NCI-H1694 treated with DMSO at 0.1 percent for 48 hours (cell line): ENCODE measurements at places on chromosomes 2 and 18.

GRCh38 chr2:174233771-174234275 lies 14.5 kb downstream of the OLA1 start:
- DNase-seq = no peak

GRCh38 chr18:5626130-5626880 lies 82.5 kb upstream of the EPB41L3 start:
- DNase-seq = no peak

DNA sequence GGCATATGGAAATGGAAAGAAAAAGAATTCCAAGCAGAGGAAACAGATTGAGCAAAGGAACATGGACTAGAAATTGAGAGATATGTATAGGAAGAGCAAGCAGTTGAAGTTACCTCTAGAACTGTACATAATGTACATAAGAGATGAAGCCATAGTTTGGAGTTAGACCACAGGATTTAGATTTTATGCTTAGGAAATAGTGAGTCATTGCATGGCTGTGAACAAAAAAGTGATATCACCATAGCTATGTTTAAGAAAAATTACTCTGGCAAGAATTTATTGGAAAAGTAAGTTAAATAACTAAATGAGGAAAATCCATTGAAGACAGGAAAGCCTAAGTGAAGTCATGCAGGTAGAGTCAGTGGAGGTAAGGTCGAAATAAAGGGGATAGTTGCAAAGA lies 99.4 kb upstream of the GALNT5 start:
- DNase-seq = no peak

GRCh38 chr2:46009315-46009714 lies 287.9 kb upstream of the EPAS1 start:
- DNase-seq = no peak

DNA sequence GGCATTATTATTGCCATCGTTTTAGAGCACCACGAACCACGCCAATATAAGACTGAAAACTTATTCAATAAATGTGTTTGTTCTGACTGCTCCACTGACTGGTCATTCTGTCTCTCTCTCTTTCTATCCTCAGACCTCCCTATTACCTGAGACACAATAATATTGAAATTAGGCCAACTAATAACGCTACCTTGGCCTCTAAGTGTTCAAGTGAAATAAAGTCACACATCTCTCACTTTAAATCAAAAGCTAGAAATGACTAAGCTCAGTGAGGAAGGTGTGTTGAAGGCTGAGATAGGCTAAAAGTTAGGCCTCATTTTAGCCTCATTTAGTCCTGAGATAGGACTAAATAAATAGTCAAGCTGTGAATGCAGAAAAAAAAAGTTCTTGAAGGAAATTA lies 38.8 kb downstream of the G6PC2 start:
- DNase-seq = no peak

DNA sequence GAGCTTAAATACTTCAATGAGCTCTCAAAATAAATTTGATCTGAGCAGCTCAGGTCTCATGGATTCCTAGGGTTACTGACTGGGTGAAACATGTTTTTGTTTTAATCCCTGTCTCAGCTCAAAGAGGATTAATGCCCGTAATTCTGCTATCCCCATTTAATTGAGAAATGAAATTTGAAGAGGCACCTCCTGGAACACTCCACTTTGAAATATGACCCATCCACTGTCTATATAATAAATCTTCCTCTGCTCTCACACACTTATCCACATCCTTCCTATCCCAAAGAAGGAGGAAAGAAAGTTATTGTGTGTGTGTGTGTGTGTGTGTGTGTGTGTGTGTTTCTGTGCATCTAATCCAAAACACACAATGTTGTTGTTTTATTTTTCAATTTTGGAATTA lies 2082.4 kb upstream of the PIK3C3 start:
- DNase-seq = no peak

DNA sequence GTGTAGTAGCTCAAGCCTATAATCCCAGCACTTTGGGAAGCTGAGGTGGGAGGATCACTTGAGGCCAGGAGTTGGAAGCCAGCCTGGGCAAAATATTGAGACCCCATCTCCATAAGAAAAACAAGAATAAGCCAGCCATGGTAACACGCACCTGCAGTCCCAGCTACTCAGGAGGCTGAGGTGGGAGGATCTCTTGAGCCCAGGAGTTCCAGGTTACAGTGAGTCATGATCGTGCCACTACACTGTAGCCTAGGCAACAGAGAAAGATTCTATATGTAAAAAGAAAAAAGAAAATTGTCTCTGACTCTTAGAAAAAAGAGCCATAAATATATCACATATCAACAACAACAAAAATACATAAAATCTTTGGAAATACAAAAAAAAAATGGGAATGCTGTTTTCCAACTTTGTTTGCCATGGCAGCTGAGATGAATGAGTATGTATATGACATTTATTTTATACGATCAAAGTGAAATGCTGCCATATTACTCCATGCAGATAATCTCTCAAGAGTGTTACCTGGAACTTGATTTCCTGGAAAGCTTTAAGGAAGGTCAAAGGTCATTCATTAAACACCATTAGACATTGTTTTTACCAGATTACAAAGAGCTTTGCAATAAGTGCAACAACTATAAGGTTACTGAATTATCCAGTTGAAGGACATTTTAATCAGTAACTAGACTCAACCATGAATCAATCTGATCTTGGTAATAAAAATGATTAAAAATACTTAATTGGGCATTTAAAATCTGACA lies 19.7 kb upstream of the DAPL1 start:
- no peak for DNase-seq

DNA sequence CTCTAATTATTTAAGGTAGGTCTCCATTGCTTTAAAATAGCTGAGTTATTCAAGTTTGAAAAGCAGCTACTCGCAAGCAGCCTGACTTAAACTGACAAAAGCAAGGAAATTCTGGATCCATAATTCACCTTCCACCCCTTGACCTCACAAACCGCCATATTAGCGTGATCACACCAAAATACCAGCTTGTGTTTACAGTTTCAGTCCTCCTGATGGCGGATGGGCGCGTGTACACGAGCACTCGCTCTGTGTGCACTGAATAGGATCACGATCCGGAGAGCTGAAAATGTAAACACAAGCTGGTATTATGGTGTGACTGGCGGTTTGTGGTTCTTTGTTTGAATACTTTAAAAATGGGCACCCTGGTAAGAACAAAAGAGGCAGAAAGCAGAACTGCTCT lies 42.4 kb upstream of the PSMD14 start:
- DNase-seq = peak; percentile 11

- DNase-seq = no peak
Measured at GRCh38 chr2:67323209-67323991, 73.7 kb upstream of the ETAA1 start.

- DNase-seq = no peak
Measured at GRCh38 chr18:45325778-45326177, 289.5 kb upstream of the SLC14A2 start.

DNA sequence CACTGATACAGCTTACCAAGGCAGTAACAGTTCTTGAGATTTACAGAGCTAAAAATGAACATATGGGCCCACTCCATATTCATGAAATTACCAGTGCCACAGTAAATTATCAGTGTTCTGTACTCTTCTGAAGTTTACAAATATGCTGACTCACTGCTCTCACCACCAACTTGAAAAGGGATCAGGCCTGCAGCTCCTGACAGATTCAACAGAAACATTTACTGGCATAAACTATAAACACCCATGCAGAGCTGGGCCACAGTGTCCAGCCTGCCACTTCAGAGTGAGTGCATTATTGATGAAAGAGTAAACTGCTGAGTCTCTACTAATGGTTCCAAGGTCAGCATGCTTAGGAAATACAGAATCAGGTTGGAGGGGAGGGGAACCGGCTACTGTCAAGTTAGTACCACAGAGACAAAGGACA lies 83.1 kb downstream of the FARSB start:
- no peak for DNase-seq

DNA sequence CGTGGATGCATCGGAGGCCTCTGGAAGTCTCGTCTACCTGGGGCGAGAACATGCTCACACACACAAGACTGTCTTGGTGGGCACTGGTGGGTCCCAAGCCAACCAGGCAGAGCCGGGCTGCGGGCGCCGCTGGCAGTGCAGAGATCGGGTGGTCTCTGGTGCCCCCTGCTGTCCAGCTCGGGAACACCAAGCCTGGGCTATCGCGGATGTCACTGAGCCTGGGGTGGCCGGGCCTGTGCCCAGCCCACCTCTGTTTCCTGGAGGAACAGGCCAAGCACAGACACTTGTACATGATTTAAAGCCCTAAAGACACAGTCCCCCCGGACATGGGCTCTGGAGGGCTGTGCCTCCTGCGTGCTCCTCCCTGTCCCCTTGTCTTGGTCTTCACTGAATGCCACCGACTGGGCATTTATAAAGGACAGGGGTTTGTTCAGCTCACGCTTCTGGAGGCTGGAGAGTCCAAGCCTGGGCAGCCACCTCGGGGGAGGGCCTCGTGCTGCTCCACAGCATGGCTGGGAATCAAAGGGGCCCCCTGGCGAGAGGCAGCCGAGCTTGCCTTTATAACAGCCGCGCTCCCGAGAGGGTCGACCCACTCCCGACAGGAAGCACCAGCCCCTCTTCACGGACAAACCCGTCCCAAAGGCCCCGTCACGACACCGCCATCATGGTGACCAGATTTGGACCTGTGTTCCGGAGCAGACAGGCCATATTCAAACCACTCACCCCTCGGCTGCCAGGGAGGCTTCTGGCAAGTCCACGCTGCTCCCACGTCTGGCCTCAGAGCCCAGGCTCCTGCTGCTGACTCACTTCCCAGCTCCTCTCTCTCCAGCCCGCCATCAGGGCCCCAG lies 3.6 kb upstream of the OTOS start:
- peak; percentile 50 for DNase-seq

DNA sequence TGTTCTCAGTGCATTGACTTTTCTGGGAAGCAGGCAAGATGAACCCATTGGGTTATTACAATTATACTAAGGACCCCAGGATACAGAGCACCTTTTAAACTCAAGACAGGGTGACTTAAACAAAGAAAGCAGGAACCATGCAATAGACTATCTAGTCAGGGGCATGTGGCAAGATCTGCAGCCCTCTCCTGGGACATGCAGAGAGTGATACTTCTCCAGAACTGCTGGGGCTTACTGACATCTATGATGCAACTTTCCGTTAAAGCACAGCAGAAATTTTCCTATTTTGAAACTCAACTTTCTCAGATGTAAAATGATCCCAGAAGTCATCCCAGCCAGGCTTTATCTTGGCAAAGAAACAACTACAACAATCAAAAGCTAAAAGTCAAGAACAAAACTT lies 162.2 kb upstream of the HNMT start:
- no peak for DNase-seq

DNA sequence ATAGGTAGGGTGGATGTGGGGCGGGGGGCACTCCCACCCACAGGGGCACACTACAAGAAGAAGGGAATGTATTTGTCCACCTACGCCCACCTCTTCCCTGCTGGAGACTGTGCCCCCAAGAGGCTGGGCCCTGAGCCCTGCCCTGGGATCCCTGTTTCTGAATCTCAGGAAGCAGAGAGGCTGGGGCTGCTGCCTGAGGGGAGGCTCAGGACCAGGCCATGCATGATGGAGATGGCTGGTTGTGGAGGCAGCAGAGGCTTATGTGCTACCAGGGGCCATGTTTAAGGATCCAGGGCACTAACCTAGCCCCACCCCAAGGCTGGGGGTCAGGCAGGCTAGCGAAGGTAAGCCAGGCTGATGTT lies 81.1 kb upstream of the OTOF start:
- DNase-seq = no peak

GRCh38 chr2:1227274-1227900 lies 185.9 kb upstream of the TPO start:
- no peak for DNase-seq

DNA sequence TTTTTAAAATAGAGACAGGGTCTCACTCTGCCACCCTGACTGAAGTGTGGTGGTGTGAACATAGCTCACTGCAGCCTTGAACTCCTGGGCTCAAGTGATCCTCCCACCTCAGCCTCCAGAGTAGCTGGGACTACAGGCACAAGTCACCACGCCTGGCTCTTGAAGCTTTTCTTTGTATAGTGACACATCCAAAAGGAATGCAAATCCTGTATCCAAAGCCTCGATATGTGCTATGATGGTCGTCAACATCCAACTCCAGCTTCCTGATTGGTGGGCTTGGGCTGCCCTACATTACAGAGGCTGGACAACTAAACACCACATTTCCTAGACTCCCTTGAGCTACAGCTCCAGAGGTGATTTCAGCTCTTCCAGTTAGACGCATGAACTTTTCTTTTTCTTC lies 101.7 kb upstream of the PGAP1 start:
- DNase-seq = no peak

GRCh38 chr2:123644053-123644452 lies 381.0 kb upstream of the CNTNAP5 start:
- no peak for DNase-seq

DNA sequence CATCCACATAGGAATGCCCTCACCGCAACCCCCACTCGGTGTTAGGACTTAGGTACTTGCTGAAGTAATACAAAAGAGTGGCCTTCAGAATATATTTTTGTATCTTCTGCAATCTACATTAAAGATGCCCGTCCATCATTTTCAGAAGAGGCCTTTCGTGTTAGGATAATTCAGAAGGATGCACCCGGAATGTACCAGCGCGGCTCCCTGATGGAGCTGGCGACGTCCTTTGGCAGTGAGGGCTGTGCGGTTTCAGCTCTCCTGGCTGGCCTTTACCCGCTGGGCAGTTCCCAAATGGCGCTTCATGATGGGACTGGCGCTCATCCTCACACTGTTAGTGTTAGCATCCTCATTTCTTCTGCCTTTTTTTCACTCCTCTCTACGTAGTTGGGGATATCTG lies 15.3 kb downstream of the TWIST2 start:
- no peak for DNase-seq

- no peak for DNase-seq
Measured at GRCh38 chr18:74116633-74117554, 30.7 kb downstream of the FBXO15 start.

GRCh38 chr18:32576296-32576916 lies 105.7 kb upstream of the GAREM1 start:
- DNase-seq = peak; percentile 4

DNA sequence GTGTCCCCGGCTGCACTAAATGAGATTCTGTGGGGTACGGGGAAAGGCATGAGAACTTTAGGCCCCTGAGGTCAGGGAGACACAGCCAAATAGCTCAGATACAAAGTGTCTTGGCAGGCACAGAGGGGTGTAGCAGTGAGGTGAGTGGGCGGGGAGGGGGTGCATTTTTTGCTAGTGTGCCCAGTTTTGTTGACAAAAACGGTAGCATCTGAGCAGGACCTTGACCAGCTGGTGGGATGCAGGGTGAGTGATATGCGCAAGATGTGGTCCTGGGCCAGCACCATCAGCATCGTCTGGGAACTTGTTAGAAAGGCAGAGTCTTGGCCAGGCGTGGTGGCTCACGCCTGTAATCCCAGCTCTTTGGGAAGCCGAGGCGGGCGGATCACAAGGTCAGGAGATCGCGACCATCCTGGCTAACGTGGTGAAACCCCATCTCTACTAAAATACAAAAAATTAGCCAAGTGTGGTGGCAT lies 127.3 kb upstream of the LGALSL start:
- DNase-seq = no peak

- no peak for DNase-seq
Measured at GRCh38 chr2:48531141-48531648, 1.2 kb downstream of the STON1 start.

GRCh38 chr2:191020742-191021381 lies 6.9 kb upstream of the STAT1 start:
- no peak for DNase-seq
